ENCODE measurements at places on chromosomes 7 and 10.
A peak's percentile ranks its signal among the peaks of the same experiment; 100 is the strongest.

GRCh38 chr10:116741391-116742351 lies 695 bp downstream of the HSPA12A start:
- DNase-seq: no peak

- no peak for DNase-seq
These were observed 283.7 kb downstream of the ZEB1 start for GRCh38 chr10:31602541-31603234.

GRCh38 chr10:54402576-54402975 lies 398.5 kb downstream of the PCDH15 start:
- peak; percentile 9 for DNase-seq

DNA sequence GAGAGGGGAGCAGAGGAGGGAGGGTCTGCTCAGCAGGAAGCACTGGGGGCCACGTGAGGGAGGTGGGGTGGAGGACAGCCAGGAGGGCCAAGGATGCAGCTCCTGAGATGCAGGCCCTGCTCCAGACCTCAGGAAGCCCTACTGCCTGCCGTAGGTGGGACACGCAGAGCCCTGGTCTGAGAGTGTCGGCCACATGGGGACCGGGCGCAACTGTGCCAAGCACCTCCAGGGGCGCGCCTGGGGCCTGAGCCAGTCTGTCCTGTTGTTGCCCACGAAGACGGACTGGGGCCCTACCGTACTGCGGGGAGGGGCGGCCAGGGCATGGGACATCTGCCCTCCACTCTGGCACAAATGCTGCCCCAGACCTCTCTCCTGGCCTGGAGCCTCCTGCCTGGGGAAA lies 31.6 kb downstream of the YKT6 start:
- no peak for DNase-seq

- no peak for DNase-seq
These were observed 602.3 kb downstream of the SORCS3 start for GRCh38 chr10:105243381-105243780.

DNA sequence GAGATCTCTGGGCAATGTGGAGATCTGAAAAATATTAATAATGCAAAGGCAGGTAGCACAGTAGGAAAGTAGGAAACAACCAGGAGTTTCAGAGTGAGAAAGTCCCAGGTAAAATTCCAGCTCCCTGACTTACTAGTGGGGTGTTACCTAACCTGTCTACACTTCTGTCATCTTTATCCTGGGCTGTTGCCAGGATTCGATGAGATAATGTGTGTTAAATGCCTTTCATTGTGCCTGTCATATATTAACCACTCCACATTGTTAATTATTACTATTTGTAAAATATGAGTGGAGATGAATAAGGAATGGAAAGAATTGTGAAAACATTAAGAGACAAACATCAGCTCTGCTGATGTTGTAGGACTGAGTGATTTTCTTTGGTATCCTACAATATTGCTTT lies 50.0 kb upstream of the FRMD4A start:
- no peak for DNase-seq

DNA sequence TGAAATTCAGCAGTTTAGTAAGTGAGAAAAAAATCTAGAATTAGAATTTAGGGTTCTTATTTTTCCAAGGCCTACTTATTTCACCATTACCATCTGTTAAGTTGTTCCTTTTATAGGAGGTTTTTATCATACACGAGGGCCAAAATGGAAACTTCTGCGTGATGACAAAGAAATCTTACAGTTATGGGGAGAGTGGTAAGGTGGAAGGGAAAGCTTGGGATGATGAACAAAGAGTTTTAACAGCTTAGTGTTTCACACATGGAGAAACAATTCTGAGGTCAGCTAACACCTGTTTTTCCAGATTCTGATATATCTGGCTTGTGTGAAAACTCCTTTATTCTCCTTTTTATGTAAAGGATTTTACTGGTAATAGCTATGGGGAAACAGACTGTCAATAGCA lies 49.8 kb upstream of the SEMA3C start:
- no peak for DNase-seq

DNA sequence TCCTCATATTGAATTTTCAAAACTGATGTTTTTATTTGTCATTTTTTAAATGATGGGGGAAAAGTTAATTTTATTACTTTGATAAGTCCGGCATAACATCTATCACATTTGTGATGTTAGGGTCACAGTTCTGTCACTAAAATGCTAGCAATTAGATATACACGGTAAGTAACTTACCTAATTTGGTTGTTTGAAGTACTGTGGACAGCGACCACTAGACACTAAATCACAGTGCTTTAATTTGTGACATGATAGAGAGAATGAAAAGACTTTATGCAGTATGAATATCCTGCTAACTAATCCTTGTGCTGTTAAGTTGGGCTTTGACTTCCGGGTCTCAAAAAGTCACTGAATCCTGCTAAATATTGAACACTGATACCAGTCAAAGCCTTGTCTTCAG lies 857.3 kb upstream of the KCND2 start:
- DNase-seq: no peak

GRCh38 chr10:69891057-69891617 lies 89.4 kb downstream of the COL13A1 start:
- no peak for DNase-seq

GRCh38 chr7:111238886-111239285 lies 148.0 kb downstream of the LRRN3 start:
- no peak for DNase-seq

GRCh38 chr10:127715782-127716378 lies 21.1 kb upstream of the FOXI2 start:
- peak; percentile 37 for DNase-seq

DNA sequence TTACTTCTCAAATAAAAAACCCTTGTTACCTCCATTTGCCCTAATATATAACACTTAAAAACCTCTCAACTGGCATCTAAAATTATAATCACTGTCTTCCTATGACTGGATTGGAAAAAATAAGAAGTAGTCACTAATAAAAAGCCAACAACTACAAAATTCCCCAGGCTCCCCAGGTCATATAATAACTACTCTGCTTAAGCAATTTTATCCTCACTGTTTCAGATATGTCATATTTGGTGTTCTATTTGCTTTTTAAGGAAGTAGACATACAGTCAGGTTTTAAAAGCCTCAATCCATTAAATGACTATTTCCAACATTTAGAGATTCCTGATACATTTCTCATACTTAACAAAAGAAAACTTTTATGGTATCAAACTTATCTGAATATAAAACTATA lies 2.4 kb downstream of the H2AZ2 start:
- no peak for DNase-seq

GRCh38 chr10:126598009-126598408 lies 72.5 kb downstream of the C10orf90 start:
- DNase-seq: peak; percentile 52

GRCh38 chr10:17512341-17513001 lies 58.1 kb upstream of the ST8SIA6 start:
- DNase-seq: peak; percentile 27

DNA sequence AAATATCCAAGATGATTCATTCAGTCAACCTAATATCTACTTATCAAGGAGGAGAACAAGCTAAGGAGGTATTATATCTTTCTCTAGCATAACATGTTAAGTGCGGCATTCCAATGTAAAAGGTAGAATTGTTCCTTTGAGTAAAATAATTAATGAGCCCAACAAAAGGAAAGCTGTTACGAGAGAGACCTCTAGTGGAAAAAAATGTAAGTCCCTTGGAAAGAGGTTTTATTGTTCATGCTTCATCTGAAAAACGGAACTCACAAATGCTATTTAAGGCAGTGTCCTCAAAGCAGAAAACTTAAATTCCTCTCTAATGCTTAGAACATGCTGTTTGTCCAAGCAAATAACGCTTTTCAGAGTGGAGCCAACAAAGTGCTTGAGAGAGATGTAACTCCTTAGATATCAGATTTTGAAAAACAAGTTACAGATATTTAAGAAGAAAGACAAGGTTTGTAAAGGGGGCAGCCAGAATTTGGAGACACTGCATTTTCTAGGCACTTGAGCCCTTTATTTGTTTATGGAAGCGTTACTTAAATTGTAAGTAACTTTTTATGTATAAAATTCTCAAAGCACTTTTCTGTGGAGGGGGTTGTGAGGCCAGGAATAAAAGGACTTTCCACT lies 119.9 kb downstream of the TFEC start:
- peak; percentile 73 for DNase-seq

DNA sequence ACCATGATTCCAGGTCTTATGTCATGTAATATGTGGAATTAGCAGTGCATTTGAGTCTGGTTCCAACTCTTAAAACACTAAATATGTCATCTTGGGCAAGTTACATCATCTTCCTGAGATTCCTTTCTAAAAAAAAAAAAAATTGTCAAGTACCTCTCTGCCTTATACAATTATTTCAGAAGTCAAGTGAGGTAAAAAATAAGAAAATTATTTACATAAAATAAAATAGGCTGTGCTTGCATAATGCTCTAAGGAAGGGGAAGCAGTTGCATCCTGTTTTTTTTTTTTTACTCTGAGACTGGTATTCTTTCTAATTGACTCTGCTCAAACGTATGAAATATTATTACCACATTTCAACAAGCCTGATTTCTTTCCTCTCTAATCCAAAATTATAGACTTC lies 55.1 kb upstream of the SEMA3A start:
- no peak for DNase-seq

DNA sequence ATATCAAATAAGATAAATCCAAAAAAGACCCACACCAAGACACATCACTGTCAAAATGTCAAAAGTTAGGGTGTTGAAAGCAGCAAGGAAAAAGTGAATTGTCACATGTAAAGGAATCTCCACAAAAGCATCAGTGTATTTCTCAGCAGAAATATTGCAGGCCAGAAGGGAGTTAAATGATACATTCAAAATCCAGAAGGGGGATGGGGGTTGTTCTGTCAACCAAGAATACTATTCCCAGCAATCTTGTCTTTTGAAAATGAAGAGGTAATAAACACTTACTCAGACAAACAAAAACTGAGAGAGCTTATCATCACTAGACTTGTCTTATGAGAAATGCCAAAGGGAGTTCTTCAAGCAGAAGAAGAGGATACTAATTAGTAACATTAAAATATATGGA lies 191.1 kb upstream of the NOBOX start:
- no peak for DNase-seq

- no peak for DNase-seq
These were observed 68.8 kb upstream of the KIF5B start for GRCh38 chr10:32125023-32125422.

- DNase-seq: peak; percentile 83
These were observed 98.2 kb downstream of the ANLN start for GRCh38 chr7:36487756-36488336.

GRCh38 chr10:485776-486175 lies 203.7 kb downstream of the DIP2C start:
- DNase-seq: no peak

DNA sequence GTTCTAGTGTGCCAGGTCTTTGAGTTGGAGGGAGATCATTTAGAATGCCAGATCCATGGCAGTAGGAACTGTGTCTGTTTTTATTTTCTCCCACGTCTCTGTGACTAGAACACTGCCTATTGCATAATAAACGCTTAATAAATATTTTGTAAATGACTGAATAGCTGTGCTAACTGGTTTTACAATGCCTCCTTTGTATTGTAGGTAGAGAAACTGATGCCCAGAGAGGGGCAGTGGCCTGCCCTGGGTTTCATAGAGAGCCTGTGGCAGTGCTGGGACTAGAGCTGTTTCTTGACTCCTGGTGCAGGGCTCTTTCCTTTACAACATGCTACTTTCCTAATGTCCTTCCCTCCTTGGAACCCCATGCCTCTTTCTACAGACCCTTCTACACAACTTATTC lies 2.5 kb downstream of the TAS2R5 start:
- no peak for DNase-seq

GRCh38 chr10:89929282-89930026 lies 228.1 kb downstream of the KIF20B start:
- no peak for DNase-seq

DNA sequence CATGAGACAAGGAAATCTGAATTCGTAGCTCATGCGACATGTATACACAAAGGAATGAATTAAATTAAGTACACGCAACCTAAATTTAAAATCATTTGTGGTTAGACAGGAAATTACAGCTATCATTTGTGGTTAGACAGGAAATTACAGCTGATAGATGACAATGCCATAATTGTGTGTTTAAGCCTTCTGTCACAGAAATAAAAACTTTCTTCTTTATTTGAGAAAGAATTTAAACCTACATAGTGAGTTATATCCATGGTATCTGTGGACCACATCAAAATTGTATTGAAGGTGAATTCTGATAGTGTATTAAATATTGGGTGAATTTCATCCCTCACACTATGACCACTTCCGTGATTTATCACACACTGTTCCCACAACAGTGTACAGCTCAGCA lies 362.9 kb downstream of the MAGI2 start:
- DNase-seq: peak; percentile 78

DNA sequence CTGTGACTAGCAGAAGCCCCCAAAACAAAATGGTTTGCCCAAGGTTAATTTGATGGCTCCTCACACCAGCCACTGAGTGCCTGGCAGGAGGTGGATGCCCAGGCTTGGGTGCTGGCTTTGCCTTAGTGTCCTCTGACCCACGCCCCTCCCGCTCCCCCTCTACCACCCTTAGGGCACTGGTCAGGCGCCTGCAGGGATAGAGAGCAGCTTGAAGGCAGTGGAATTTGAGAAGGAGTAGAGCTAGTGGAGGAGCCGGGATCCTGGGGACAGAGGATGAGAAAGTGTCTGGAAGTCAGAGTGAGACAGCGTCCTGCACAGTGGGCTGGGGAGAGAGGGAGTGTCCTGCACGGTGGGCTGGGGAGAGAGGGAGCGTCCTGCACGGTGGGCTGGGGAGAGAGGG lies 139.4 kb downstream of the DNAJB6 start:
- no peak for DNase-seq

DNA sequence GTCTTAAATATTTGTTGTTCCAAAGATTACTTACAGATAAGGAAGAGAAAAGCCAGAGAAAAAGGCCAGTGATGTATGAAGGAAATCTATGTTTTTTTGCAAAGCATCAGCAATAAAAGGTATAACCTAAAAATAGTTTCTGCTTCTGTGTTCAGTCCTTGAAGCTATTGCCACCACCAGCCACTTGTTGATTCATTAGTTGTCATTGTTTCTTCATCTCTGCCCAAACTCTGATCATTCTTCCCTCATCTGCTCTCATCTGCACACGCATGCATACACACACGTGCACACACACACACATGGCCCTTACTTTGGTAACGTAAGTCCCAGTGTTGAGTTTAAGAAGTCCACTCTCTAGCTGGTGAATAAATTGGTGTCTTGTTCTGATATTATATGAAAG lies 540.7 kb downstream of the GATA3 start:
- DNase-seq: no peak

DNA sequence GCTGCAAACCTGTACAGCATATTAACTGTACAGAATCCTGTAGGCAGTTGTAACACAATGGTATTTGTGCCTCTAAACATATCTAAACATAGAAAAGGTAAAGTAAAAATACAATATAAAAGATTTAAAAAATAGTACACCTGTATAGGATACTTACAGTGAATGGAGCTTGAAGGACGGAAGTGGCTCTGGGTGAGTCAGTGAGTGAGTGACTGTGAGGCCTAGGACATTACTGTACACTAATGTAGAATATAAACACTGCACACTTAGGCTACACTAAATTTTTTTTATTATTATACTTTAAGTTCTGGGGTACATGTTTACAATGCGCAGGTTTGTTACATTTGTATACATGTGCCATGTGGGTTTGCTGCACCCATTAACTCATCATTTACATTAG lies 97.3 kb upstream of the STK17A start:
- no peak for DNase-seq

- DNase-seq: no peak
These were observed 13.9 kb downstream of the ZNF438 start for GRCh38 chr10:31017534-31018355.

- peak; percentile 59 for DNase-seq
These were observed 226.9 kb downstream of the TNS3 start for GRCh38 chr7:47354831-47355541.

- no peak for DNase-seq
These were observed 128.3 kb downstream of the CUBN start for GRCh38 chr10:17001297-17001744.

GRCh38 chr7:77197141-77197540 lies 2.5 kb downstream of the FGL2 start:
- DNase-seq: no peak

Measured in SW480 (cell line).